ENCODE measurements at places on chromosomes 16 and 17.

DNA sequence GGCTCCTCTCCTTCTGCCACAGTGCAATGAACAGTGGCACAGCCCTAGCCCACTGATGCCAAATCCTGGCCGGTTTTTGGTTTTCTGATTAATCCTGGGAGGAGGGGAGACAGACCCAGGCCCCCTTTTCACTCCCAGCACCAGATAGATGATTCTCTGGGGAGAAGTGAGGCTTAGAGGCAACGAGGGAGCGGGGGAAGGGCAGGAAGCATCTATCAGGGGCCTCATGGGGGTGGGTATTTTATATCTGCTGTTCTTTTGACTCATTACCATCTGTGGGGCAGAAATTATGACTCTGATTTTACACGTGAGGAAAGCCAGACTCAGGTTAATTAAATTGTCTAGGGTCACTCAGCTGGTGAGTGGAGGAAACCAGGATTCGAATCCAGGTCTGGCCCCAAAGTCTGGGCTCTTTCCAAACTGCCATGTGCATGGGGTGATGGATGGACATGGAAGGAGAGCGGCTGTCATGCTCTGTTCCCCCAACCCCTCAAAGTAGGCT, 79.4 kb downstream of the MRM1 start:
- no peak for DNase-seq

DNA sequence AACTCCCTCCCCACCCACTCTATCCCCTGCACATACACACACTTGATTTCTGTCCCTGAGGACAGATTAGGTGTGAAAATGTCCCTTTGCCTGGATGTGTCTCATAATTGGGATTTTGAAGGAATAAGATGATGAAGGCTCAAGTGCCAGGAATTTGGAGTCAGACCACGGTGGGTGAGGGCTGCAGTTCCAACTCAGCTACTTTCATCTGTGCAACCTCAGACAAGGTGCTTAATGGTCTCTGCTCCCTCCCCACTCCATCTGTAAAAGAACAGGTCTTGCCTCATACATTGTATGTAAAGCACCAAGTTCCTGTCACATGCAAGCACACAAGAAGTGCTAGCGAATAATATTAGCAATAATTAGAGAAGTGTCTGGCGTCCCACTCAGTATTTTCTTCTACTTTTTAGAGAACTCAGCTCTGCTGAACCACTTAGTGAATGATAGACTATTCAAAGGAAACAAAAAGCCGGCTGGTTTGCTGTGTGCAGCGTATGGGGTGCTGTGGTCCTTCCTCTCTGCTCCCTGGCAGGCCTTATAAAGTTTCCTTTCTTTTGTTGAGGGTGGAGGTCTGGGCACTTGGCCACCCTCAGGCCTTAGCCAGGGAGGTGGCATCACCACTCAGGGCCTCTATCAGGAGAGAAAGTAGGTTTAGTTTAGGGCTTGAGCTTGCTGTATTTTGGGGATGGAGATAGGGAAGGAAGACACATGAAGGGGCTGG, 6.4 kb downstream of the TBX4 start:
- DNase-seq: no peak

- no peak for DNase-seq
Measured at GRCh38 chr17:19248928-19249574, 11.9 kb downstream of the EPN2 start.

GRCh38 chr16:62969711-62970318, 933.6 kb upstream of the CDH8 start:
- no peak for DNase-seq

DNA sequence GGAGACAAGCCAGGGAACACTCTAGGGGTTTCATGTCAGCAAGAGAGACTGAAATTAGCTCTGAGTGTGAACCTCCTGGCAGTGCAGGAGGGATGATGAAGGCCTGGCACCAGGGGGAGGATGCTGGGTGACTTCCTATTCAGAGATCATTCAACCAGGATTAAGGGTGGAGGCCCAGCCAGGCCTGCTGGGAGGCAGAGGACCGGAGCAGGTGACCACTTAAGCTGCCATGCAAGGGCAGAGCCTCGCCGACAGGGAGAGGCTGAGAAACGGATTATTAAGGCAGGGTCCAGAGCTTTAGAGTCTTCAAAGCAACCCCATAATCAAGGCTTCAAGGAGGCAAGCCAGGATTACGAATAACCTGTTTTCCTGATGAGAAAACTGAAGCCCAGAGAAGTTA, 10.6 kb upstream of the SRCIN1 start:
- DNase-seq: no peak

GRCh38 chr17:63364387-63364786, 81.7 kb downstream of the CYB561 start:
- DNase-seq: no peak

GRCh38 chr16:83233153-83233552, 574.6 kb upstream of the HSBP1 start:
- no peak for DNase-seq

DNA sequence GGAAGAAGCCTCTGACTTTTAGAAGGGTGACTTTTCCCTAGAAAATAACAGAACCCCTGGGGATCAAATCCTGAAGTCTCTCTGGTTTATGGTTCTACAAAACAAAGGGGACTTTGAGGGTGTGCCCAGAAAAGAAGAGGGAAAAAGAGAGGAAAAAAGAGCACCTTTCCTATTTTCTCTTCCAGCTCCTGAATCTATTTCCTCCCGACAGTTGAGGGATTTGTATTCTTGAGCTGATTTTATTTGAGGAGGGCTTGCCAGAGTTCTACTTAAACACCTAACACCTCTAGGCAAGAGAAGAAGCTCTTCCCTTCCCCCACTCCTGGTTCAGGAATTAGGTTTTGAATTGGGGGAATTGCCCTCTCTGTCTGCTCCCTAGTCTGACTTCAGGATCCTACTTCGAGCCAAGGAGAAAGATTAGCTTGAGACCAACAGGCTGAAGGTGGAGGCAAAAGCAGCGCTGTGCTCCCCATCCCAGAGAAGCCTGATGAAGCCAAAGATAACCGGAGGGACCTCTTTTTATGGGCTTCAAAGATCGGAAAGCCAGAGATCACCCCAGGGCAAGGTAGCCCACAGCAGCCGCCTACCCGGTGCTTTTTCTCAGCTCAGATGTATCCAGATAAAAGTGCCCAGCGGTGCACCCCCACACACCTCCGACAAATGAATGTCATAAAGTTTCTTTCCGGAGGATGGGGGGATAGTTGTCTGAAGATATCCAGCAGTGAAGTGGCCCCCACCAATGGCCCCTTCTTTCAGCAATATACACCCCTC, 796 bp downstream of the HOXB3 start:
- DNase-seq: no peak

- DNase-seq: no peak
Measured at GRCh38 chr16:28274676-28275075, 17.6 kb upstream of the SBK1 start.

DNA sequence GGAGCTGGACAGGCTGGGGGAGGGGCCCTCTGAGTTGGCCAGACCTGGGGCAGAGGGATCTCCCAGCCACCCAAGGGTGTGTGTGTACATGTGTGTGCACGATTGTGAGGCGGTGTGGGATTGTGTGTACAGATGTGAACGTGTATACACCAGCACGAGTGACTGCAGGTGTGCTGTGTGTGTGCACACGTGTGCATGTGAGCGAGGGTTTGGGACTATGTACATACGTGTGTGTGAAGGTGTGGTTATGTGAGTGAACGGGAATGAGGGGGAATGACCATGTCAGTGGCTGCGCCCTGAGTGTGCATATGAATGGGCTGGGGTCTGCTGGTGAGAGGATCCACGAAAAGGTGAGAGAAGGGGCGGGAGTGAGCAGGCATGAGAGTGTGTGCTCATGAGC, 22.4 kb upstream of the TAC4 start:
- DNase-seq: no peak

GRCh38 chr17:81812571-81813370, 8.8 kb downstream of the GCGR start:
- DNase-seq: no peak

DNA sequence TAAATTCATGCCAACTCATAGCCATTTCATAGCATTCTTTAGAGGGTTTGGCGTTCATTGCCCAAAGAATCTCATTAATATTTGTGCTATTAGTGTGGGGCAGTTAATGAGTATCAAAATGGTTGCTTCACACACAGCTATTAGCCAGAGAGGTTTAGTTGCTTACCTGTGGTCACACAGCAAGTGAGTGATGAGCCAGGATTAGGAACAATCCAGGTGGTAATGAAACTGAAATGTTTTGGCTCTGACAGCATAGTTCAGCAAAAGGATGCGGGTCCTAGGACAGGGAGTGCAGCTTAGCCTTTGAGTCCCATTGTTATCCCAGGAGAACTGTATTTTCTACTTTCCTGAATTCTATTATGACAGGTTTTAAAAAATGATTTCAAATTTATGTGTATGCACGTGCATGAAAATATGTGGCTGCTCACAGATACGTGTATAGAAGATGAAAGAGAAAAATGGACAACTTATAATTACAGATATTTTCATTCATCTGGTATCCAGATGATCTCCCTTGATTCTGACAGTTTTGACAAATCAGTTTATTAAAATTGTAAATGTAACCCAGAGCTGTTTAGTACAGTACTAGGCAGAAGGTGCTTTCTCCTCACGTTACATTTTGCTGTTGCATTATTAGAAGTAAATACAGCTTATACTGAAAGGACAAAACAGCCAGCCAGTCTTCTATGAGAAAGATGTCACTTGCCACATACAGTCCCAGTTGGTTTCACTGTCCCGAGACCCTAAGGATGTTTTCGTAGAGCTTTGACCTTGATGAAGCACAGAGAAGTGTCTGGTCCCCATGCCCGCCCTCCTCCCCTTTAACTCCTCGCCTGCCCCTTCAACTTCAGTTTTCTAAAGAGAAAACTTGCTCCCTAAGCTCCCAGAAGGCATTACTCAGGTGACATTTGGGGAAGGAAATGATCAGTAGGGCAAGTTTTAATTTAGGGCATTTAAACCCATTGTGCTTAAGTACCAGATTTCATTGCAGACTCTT, 99.8 kb upstream of the TBX2 start:
- no peak for DNase-seq

DNA sequence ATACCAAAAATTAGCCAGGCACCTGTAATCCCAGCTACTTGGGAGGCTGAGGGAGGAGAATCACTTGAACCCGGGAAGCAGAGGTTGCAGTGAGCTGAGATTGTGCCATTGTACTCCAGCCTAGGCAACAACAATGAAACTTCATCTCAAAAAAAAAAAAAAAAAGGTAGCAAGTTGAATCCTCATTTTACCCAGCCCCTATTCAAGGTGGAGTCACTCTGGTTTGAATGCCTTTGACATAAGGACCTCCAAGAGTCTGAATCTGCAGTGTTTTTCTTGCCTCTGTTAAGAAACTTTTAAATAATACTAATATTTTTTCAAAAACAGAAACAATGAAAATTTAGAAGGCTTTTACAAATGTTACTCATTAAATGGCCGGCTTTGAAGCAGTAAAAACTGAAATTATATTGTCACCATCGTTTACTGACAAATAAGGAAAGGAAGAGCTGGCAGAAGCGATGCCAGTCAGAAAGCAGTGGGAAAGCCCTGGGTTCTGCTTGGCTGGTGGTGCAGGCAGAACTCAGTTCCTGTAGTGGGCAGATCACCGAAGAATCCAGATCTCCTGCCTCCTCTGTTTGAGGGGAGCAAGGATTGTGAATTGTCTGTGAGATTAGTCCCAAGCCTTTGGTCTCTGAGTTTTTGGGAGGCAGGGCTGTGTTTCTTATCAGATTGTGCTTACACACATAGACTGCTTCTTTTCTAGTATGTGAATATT, 99.7 kb upstream of the HAS3 start:
- no peak for DNase-seq

- no peak for DNase-seq
Measured at GRCh38 chr16:25550647-25551046, 141.1 kb upstream of the HS3ST4 start.

DNA sequence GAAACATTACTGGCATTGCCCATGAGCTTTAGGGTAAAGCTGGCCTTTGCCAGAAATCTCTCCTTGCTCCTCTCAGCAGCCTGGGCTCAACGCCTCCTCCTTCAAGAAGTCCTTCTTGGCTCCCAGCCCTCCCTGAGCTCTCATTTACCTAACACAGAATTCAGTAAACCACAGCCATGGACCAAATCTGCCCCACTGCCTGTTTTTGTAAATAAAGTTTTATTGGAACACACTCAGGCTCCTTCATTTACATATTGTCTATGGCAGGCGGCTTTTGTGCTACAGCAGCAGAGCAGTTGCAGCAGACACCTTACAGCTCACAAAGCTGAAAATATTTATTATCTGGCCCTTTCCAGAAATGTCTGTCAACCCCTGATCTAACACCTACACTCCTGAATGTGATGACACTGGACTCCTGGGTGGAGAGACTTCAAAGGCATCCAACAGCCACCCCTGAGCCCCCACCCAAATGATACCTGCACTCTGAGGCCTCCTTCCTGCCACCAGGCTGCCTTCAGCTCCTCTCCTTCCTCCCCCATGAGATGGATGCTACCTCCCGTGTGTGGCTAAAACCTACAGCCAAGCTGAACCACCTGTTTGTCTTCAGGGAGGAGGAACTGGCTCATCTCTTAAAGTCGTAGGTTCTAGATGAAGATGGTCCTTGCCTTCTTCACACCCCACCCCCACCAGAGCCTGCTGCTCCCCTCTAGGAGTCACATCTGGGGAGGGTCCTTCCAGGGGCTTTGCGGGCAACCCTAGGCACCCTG, 41.6 kb downstream of the PIMREG start:
- no peak for DNase-seq

DNA sequence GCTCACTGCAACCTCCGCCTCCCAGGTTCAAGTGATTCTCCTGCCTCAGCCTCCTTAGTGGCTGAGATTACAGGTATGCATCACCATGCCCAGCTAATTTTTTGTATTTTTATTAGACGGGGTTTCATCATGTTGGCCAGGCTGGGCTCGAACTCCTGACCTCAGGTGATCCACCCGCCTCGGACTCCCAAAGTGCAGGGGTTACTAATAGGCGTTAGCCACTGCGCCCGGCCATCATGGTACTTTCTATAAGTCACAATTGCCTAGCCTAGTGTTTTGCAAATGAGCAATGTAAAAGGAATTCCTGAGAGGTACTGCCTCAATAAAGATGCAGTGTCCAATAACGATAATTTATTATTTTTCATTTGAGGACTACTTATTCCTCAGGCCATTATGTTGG, 13.9 kb upstream of the PSMC3IP start:
- no peak for DNase-seq

GRCh38 chr17:29178750-29179231, 1.4 kb downstream of the MYO18A start:
- DNase-seq: no peak

- no peak for DNase-seq
Measured at GRCh38 chr16:71569621-71570020, 7.3 kb downstream of the TAT start.

- DNase-seq: no peak
Measured at GRCh38 chr17:1999557-2000251, 25.4 kb downstream of the RTN4RL1 start.

DNA sequence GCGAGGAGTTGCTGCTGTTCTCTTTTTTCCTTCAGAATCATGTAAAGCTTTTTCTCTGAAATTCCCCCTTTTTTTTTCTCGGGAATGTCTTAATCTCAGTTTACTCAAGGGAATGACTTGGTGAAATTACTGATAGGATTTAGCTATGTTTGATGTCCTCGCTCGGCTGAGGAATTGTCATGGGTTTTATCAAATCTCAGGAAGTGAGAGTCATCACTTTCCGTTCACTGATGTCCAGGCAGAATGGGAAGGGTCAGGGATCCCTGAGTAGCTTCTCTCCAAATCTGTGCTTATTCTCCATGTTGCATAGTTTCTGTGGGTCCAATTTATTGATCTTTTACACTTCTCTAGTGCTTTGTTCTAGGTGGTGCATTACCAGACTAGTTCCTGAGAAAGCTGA, 6.3 kb downstream of the IGSF6 start:
- no peak for DNase-seq
